ENCODE measurements at places on chromosomes 5 and 9.

DNA sequence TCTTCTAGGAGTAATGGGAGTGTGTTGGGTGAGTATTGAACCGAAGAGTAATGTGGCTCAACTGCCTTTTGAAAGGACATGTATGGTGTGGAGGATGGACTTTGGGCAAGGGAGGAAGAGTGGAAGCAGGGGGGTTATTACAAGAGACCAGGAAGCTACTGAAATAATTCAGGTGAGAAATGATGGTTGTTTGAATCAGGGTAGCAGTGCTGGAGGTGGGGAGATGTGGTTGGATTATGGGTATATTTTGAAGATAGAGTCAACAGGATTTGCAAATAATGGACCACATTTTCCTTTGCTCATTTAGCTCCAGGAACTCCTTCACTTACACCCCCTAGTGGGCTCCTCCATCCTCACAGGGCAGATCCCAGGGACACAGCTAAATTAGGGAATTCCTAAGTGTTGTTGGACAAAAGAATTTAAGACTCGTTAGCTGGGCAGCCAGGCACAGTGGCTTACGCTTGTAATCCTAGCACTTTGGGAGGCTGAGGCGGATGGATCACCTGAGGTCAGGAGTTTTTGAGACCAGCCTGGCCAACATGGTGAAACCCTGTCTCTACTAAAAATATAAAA is 1.2 kb upstream of the SLC4A9 start:
- DNase-seq = no peak

GRCh38 chr9:126698251-126698650 is 84.5 kb downstream of the LMX1B start:
- DNase-seq = no peak

DNA sequence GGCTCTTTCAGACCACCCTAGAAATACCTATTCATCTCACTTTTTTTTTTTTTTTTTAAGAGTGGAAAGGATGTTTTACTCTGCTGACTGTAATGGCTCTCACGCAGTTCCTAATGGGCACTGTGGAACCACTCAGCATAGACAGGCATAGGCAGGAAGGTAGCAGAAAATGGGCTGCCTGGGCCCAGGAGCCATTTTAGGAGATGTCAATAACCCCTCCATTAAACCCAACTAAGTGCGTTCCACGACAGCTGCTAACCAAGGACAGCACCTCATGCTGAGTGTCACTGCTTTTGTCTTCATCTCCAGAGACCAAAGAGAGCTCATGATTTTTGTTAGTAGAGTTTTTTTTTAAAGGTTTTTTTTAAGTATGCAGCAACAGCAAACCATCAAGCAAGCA is 15.3 kb downstream of the MAP1B start:
- no peak for DNase-seq

- no peak for DNase-seq
Measured at GRCh38 chr9:106179191-106179590, 484.9 kb downstream of the TMEM38B start.

- DNase-seq = peak; percentile 69
Measured at GRCh38 chr5:149442563-149443182, 63.6 kb upstream of the IL17B start.

DNA sequence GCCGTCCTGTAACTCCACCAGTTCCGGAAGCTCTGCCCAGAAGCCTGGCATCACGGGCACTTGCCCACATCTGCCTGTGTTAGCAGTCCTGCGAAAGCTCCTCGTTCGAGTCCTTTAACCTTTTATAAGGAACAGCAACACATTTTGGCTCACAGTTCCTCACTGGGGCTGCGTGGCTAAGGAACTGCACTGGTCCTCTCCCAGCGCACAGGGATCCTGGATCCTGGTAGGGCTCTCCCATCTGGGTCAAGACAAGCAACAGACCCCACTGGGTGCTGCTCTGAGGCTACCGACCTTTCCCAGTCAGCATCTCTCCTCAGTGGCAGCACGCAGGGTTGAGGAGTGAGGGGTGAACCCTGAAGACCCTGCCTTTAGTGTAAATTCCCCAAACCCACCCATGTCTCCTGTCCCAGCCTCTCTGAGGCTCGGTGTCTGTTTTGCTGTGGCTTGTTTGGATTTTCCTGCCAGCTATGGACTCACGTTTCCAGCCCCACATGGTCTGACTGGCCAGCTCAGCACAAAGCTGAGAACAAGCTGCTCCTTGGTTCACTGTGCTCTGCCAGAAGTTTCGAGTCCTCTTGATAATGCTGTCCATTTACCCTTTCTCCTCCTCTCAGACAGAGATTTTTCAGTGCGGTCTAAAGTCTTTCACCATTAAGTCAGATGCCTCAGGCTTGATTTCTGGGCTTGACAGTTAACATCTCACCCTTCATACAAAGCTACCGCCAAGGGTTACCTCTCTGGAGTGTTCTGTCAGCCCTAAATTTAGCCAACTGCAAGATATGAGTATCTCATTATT is 80.0 kb downstream of the AK8 start:
- no peak for DNase-seq

- no peak for DNase-seq
Measured at GRCh38 chr5:79493596-79494345, 20.2 kb downstream of the HOMER1 start.
